ENCODE measurements at places on chromosomes 16 and 17.
A peak's percentile ranks its signal among the peaks of the same experiment; 100 is the strongest.

DNA sequence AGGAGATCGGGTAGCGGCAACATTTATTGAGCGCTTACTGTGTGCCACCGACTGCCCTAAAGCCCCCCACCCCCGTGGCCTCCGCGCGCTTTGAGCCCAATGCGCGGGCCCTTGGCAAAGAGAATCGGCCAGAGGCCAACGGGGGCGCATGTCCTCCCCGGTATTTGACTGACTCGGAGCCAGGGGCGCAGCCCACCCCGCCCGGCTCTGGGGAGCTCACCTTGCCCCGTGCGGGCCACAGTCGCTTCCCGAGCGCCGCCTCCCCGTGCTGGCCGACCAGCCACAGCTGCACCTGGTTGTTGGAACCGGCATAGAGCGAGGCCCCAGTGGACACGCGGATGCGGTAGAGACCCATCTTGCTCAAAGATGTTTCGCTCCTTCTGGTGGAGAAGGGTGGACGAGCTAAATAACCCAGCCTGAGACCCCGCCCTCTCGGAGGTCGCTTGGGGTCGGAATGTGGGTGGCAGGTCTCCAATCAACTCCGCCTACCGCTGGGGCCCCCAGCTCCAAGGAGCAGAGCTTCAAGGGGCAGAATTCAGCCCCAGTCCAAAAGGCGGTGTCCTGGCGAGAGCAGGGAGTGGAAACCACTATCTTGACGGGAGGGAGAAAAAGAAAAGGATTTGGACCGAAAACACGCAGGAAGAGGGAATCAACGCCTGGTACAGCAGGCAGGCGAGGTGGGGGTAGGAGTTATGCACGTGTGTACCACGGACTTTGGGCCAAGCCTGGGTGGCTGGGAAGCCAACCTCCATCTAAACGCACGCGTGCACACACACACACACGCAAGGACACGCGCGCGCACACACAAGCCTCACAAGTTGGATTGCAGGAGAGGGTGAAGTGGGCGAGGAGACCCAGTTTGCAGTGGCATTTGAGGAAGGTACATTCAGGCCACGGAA is at the start of gene ALOX15:
Gene ALOX15 (minus strand): TSS at position 382 of the 899 bp plus-strand sequence. CDS start 27 bp downstream, at position 355.
- no peak for DNase-seq

- DNase-seq = peak; percentile 79
These were observed 17.7 kb downstream of the PRAC1 start for GRCh38 chr17:48704361-48705248.

DNA sequence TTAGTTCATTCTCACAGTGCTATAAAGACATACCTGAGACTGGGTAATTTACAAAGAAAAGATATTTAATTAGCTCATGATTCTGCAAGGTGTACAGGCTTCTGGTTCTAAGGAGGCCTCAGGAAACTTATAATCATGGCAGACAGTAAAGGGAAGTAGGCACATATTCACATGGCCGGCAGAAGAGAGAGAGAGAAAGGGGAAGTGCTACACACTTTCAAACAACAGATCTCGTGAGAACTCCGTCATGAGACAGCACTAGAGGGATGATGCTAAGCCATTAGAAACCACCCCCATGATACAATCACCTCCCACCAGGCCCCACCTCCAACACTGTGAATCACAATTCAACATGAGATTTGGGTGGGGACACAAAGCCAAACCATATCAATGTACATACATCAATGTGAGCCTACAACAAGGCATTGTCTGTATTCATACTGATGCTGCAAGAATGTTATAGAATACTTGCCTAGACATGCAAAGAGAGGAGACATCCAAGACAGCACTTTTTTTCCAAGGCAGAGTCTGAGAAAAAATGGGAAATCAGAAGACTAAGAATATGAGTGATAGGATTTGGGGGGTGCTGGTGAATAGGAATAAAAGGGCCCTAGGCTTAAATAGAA is 114.8 kb upstream of the XYLT1 start:
- no peak for DNase-seq

DNA sequence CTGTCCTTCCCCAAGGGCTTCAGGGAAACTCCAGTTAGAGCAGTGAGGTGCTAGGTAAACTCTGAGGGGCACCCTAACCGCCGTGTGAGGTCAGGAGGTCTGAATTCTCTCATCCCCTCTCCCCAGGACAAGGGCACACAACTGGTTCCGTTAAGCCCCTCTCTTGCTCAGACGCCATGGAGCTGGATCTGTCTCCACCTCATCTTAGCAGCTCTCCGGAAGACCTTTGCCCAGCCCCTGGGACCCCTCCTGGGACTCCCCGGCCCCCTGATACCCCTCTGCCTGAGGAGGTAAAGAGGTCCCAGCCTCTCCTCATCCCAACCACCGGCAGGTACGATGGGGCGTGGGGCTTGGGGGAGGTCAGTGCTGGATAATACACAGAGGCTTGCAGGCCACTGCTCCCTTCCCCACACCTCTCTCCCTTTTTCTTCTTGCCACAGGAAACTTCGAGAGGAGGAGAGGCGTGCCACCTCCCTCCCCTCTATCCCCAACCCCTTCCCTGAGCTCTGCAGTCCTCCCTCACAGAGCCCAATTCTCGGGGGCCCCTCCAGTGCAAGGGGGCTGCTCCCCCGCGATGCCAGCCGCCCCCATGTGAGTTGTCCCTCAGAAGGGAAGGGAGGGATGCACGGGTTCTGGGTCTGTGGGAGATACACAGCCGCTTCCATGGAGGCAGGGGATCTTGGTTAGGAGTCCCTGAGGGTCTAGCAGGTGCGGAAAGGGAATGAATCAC is 4.6 kb downstream of the GRB7 start:
- no peak for DNase-seq

GRCh38 chr16:86610779-86611524 is 32.6 kb downstream of the FOXL1 start:
- no peak for DNase-seq

DNA sequence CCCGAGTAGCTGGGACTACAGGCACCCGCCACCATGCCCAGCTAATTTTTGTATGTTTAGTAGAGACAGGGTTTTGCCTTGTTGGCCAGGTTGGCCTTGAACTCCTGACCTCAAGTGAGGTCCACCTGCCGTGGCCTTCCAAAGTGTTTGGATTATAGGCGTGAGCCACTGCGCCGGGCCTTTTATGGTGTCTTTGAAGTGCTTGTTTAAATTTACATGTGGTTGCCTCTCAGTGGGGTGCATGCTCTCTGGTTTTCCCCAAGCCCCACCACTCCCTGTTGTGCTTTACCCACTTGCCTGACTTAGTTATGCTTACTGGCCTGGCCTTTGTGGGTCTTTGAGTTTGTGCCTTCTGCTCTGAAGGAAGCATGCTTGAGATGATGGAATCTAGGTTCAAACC is 132.0 kb downstream of the PRKCB start:
- no peak for DNase-seq

DNA sequence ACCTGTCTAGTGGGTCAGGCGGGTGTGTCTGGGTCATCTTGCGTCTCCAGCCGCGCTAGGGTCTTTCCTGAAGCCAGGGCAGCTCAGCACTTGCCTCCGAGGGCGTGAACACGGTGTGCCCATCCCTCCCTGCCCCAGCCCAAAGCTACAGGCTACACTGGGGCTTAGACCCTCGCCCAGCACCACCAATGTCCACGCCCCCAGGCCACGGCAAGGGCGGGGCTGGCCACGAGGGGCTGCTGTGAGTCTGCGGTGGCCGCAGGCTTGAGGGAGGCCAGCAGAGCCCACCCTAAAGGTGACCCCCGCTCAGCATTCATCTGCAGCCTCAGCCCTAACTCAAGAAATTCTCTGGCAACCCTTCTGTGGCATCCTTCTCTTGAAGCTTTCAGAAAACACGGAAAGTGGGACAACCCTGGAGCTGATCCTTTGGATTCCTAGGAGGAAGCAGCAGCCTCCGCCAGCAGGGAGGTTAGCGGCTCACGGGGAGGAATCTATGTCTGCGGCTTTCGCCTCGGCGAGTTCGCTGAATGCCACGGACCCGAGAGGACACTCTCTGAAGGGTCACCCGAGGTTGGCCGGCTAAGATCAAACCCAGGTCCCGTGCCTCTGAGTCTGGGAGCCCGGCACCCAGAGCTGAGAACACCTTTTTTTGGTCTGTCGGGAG is 41.7 kb downstream of the TIMM22 start:
- no peak for DNase-seq

GRCh38 chr17:40316571-40317344 is 7.8 kb downstream of the RARA start:
- no peak for DNase-seq

- no peak for DNase-seq
These were observed 43.8 kb downstream of the TANGO6 start for GRCh38 chr16:68887107-68887506.

GRCh38 chr17:49469831-49470810 is 25.0 kb upstream of the NGFR start:
- no peak for DNase-seq

DNA sequence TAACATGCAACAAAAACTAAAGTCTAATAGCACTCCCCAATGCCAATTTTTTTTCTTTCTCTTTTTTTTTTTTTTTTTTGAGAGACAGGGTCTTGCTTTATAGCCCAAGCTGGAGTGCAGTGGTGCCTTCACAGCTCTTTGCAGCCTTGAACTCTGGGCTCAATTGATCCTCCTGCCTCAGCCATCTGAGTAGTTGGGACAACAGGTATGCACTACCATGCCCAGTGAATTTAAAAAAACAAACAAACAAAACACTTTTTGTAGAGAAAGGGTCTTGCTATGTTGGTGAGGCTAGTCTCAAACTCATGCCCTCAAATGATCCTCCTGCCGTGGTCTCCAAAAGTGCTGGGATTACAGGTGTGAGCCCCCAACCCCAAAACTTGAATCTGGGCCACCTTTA is 632.3 kb downstream of the WWOX start:
- DNase-seq = no peak

- no peak for DNase-seq
These were observed 113.1 kb downstream of the SNX29 start for GRCh38 chr16:12089492-12090150.

DNA sequence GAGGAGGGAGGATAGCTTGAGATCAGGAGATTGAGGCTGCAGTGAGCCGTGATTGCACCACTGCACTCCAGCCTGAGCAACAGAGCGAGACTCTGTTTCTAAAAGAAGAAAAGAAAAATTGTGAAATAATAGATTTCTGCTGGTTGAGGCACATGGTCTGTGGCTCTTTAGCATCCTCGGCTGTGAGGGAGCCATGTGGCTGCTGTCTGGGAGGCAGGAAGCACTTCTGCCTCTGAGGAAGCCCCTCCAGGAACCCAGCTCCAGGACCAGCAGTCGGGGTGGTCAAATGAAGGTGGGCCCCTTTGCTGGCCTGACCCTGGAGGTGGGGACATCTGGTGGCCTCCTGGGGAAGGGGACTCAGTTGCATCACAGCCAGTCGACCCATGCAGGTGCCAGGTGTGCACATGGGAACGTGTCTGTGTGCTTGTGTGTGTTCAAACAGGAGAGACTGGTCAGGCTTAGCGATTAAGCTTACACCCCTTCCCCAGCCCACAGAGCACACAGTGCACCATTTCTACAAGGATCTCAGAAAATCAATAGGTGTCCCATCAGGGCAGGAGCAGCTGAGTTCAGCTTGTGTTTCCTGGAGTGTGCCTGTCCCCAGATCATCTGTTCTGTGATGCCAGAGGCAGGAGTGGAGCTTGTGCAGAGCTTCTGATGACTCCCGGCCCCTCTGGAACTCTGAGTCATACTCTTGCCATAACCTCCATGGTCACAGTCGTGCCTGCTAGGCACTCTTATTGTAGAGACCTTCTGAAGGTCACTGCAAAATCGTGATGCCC is 24.3 kb upstream of the MGAT5B start:
- DNase-seq = peak; percentile 34

- DNase-seq = peak; percentile 6
These were observed 53.1 kb downstream of the PRMT7 start for GRCh38 chr16:68363658-68364521.

GRCh38 chr17:76027159-76027839 is at the start of gene EVPL:
Gene EVPL (minus strand): TSS chr17:76027306. CDS start chr17:76027198, 108 bp downstream.
- DNase-seq = peak; percentile 43

DNA sequence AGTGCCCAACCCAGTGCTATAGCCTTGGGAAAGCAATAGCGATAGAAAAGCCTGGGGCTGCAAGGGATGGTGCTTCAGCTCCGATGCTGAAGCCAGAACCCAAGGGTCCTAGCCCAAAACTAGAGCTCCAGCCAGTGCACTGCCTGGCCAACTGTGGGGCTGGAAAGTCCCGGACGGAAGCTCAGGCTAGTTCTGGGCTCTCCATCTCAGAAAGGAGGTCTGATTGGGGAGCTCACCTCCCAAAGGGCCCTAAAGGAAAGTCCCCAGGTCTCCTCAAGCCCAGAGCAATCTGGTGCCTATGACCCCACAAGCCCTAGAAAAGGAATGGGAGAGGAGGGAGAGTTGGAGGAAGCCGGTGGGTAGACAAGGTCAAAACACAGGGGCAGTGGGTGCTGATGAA is 2.0 kb upstream of the ABCC3 start:
- no peak for DNase-seq

DNA sequence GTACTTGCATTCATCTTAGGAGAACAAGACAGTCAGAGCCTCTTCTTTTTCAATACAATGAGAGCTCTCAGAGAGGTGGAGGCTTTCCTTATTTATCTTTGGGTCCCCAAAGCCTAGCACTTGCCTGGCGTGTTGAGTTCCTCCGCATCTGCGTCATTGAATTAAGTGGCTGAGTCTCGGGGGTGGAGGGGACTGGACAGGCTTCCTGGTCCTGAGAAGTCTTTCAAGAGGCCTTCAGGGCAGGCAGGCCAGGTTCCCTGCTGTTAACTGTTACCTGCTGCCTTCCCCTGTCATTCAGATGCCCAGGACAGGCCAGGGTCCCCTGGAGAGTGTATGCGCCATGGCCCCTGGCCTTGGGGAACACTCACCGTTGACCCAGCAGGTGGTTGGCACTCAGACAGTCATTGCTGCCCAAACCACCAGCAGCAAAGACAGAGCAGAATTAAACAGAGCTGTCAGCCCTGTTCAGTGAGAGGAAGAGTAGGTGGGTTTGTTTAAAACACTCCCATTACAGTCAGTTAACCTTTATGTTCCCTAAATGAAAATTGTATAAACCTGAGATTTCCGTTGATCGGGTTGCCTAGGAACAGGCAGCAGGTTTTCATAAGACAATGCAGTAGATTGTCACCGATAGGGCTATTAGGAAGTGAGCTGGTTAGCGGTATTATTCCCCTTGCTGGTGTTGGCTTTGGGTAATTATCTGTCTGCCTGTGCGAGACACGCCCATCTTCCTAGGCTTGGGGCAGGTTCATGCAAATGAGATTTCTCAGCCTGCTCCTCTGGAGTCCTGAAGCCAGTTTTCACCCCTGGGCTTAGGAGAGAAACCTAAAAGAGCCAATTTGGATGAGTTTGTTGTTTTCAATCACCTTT is 132.7 kb downstream of the CCDC182 start:
- DNase-seq = peak; percentile 92

DNA sequence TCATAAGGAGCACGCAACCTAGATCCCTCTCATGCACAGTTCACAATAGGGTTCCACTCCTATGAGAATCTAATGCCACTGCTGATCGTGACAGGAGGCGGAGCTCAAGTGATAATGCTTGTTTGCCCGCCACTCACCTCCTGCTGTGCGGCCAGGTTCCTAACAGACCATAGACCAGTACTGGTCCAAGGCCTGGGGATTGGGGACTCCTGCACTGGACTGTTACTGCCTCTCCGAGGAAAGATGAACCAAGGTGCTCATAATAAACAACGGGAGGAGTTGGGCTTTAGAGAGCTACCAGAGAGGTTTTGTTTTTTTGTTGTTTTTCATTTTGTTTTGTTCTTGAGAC is 58.2 kb downstream of the TK2 start:
- DNase-seq = no peak

All from NCI-H1417 (cell line).